ENCODE measurements at places on chromosomes 13 and 19. TPM values are rescaled to one million over a fixed set of nuclear protein-coding genes. Genes with fewer than 3 reads are reported as not detected.

ATXN8OS gene
- total RNA-seq, result not detected

LRP3 gene
- 15.0 TPM for total RNA-seq

SERP2 gene
- 9.9 TPM for total RNA-seq

ZNF627 gene
- total RNA-seq, result 17.3 TPM

KLK15 gene
- total RNA-seq, result not detected

CBY2 gene
- not detected for total RNA-seq

GRIN2D gene
- 1.2 TPM for total RNA-seq

ZNF431 gene
- 10.1 TPM for total RNA-seq

CD209 gene
- not detected for total RNA-seq

ACER1 gene
- total RNA-seq, result not detected

SCAF1 gene
- 16.9 TPM for total RNA-seq

POLRMT gene
- 13.5 TPM for total RNA-seq

PRSS57 gene
- total RNA-seq, result not detected

ELANE gene
- 0.09 TPM for total RNA-seq

COL5A3 gene
- 4.1 TPM for total RNA-seq

CABP5 gene
- total RNA-seq, result not detected

DCLK1 gene
- 80.0 TPM for total RNA-seq

All from fibroblast of the aortic adventitia (primary cell).